ENCODE measurements at places on chromosomes 1 and 21.

- H3K27me3 ChIP-seq = no peaks in the 10 kb centered on the region
- no peak for DNase-seq
- peaks cover 89% of the 10 kb centered on the region for H3K4me1 ChIP-seq
- H3K27ac ChIP-seq = peak overlapping the region; percentile 74
- H3K4me3 ChIP-seq = peak overlapping the region; percentile 55
Measured at GRCh38 chr1:221806236-221806635, 64.3 kb upstream of the DUSP10 start.

- H3K27ac ChIP-seq = no peak overlapping the region
- DNase-seq = no peak
- H3K4me1 ChIP-seq = peaks cover 5% of the 10 kb centered on the region
- no peaks in the 10 kb centered on the region for H3K27me3 ChIP-seq
Measured at GRCh38 chr1:3690282-3691065, 38.2 kb downstream of the TP73 start.

DNA sequence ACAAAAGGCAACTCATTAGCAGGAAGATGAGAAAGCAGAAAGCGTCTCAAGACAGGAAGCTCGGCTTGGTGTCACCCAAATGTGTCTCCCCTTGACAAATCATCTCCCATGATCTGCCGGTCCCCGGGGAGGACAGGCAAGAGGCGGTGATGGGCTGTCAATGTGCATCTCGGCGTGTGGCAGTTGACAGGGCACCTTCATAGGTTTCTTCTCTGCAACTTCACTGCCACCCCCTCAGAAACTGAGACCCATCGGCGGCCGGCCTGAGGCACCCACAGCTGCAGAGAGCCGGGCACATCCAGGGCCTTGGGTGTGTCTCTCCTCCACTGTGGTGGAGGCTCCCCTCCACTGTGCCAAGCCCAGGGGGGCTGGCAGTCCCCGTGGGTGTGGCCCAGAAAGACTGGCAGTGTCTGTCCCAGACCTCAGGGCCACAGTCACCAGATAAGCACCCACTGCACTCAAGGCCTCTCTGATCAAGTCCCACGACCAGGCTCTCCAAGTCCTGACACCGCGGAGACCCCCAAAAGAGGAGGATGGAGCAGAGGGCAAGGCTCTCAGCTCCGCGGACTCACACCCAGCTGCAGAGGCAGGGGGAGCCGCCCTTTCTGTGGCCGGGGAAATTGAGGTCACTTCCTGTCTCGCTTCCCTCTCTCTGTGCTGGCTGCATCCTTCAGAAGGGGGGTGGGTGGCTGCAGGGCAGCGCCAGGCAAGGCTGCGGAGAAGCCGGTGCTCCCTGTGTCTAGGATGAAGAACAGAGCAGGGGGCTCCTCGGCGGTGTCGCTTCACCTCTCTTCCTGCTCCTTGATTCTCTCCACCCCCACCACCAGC, 39.6 kb upstream of the LBR start:
- H3K27me3 ChIP-seq = no peaks in the 10 kb centered on the region
- H3K4me1 ChIP-seq = peaks cover 40% of the 10 kb centered on the region
- peak overlapping the region; percentile 98 for H3K27ac ChIP-seq
- H3K4me3 ChIP-seq = peak overlapping the region; percentile 90
- DNase-seq = peak; percentile 75

DNA sequence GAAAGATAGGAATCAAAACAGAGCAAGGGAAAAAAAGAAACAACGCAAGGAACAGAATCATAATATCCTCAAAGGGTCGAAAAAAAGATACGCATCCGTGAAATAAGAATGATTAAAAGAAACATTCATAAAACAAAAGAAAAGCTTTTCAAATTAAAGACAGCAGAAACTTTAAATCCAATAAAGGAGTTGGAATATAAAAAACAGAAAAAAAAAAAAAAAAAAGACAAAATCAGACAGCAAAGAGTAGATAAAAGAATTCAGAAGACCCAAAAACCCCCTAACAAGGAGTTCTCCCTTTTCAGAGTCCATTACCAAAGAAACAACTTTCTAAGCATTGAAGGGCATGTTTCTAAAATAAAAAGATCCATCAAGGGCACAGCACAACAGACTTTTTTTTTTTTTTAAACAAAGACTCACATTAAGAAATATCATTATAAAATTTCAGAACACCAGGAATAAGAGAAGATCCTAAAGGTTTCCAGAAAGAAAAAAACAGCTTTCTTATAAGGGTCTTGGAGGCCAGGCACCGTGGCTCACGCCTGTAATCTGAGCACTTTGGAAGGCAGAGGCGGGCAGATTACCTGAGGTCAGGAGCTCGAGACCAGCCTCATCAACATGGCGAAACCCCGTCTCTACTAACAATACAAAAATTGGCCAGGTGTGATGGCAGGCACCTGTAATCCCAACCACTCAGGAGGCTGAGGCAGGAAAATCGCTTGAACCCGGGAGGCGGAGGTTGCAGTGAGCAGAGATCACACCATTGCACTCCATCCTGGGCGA, 44.7 kb downstream of the ENAH start:
- no peak for DNase-seq
- no peaks in the 10 kb centered on the region for H3K27me3 ChIP-seq
- H3K4me1 ChIP-seq = no peaks in the 10 kb centered on the region
- H3K4me3 ChIP-seq = no peak overlapping the region

DNA sequence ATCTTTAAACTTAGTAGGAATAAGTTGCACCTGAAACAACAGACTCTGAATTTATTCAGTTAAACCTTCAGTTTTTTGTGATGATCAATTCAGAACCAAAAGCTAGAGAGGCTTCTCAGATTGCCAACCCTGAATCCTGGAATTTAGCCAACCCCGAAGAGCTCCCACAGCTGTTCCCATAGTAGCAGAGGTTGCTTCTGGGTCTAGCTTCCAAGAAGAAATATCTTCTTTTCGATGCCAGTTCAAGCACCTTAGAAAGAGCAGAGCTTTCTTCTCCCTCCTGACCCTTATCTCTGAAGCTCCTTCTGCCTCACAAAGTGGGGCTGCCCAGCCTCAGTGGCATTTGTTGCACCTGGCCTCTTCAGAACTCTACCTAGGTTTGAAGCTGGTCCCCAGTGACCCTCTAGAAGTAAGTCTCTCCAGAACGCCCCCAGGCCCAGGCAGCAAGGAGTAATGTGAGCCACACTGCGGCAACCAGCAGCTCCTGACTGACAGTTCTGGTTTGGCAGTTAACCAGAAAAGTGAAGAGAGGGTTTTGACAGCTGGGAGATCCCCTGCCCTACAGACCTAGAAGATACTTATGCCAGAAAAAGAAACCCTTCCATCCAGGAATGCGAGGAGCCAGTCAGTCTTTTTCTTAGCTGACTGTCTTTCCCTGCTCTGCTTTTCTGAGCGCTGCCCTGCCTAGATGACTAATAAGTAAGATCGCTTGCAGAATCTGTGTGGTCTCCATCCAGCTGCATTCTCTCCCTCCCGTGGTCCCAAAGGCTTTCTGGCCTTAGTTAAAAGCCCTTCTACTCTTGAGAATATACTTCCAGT, 165.9 kb downstream of the ADGRL4 start:
- no peaks in the 10 kb centered on the region for H3K27me3 ChIP-seq
- H3K36me3 ChIP-seq = no peaks in the 10 kb centered on the region
- no peak overlapping the region for H3K4me3 ChIP-seq
- no peak for DNase-seq
- no peaks in the 10 kb centered on the region for H3K4me1 ChIP-seq
- no peak overlapping the region for H3K27ac ChIP-seq

Measured in activated B cell treated with CpG ODN at 0.5 μM for 24 hours (primary cell).